Activated T-helper 17 cell treated with anti-CD3 and anti-CD28 coated beads, Interleukin-2, amount 50 U/mL, for 72 hours (primary cell): ENCODE measurements at places on chromosomes 1 and 21. TPM values are rescaled to one million over a fixed set of nuclear protein-coding genes. Genes with fewer than 3 reads are reported as not detected.

The C1orf159 gene
- 18.8 TPM for total RNA-seq

- ATAC-seq: no peak
Observed at GRCh38 chr1:30809514-30810263, 52.1 kb upstream of the LAPTM5 start.

GRCh38 chr1:55535724-55536544, 320.8 kb upstream of the USP24 start:
- ATAC-seq: no peak

GRCh38 chr1:21490774-21491487, 18.3 kb upstream of the ALPL start:
- peak; percentile 57 for ATAC-seq

DNA sequence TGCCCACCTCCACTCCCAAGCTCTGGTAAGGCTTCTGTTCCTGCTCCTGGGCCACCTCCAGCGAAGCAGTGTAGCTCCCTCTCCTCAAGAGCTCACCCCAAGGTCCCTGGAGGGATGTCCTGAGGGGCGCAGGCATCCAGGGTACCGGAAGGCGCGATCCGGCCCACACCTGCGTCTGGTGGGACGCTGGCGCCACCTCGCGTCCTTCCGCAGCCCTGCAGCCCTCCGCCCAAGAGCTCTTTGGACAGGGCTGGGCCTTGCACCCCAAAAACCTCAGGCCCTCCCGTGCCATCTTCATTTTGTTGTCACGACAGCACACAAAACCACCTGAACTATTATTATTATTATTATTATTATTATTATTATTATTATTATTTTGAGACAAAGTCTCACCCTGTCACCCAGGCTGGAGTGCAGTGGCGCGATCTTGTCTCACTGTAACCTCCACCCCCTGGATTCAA, 49.2 kb upstream of the PAX7 start:
- peak; percentile 37 for ATAC-seq

GRCh38 chr1:94036730-94037129, 84.2 kb downstream of the ABCA4 start:
- no peak for ATAC-seq
